ENCODE measurements at places on chromosomes 1 and 21.

- peak; percentile 40 for DNase-seq
These were observed 7.7 kb downstream of the PADI1 start for GRCh38 chr1:17212487-17213121.

DNA sequence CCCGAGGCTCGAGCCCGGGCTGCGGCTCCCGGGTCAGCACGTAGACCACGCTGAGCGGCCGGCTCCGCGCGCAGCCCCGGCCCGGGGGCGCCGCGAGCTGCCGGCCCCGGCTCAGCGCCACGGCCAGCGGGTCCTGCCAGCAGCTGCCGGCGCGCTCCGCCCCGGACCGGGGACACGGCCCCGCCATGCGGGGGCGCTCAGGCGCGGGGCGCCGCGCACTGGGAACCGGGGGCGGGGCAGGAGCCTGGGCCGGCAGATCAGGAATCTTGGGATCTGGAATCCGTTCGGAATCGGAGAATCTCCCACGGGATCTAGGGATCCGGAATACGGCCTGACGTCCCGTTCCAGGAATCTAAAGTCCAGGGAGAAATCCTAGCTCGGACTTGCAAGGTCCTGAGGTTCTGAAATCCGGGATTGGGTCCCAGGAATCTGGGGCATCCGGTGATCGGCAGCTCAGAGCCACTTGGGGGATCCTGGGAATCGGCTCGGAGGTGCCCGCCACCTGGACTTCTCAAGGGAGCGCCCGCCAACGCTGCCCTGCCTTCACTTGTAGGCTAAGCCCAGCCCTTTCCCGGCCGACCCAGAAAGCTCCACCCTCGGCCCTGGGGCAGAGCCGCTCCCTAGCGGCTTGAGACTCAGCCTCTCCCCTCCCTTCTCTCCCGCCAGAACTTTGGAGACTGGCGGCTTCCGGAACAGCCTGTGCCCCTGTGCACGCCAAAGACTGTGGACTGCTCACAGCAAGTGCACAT lies at the start of gene MAP3K6:
Gene MAP3K6 (minus strand): TSS at position 551 of the 749 bp plus-strand sequence. CDS start 364 bp downstream, at position 187.
- no peak for DNase-seq

DNA sequence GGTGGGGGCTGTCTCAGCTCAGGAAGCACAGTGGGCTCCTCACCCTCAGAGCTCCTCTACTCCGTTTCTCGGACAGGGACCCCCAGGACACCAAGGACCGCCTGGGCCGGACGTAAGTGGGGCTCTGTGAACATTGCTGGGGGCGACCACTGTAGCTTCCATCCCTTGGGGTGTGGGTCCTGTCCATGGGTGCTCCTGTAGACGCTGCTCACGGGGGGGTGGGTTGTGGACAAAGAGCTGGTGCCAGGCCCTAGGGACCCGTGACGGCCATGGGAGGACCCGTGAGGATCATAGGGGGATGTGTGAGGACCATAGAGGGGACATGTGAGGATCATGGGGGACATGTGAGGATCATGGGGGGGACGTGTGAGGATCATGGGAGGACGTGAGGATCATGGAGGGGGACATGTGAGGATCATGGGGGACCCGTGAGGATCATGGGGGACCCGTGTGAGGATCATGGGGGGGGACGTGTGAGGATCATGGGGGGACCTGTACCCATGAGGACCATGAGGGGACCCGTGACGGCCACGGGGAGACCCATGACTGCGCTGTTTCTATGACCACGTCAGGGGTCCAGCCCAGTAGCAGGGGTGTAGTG lies 18.1 kb downstream of the COL6A1 start:
- no peak for DNase-seq

- no peak for DNase-seq
These were observed 85.8 kb downstream of the SYF2 start for GRCh38 chr1:25146451-25146855.

GRCh38 chr1:211036381-211037060 lies 97.4 kb downstream of the KCNH1 start:
- DNase-seq = no peak

GRCh38 chr1:34406377-34406776 lies 229.7 kb downstream of the C1orf94 start:
- no peak for DNase-seq

GRCh38 chr1:2141025-2141424 lies 53.5 kb downstream of the FAAP20 start:
- DNase-seq = no peak

- peak; percentile 55 for DNase-seq
These were observed at the start of gene CSF1 for GRCh38 chr1:109910123-109910962. TSS of gene CSF1 (plus strand) at chr1:109910849. CDS start at chr1:109911024, 175 bp downstream.

DNA sequence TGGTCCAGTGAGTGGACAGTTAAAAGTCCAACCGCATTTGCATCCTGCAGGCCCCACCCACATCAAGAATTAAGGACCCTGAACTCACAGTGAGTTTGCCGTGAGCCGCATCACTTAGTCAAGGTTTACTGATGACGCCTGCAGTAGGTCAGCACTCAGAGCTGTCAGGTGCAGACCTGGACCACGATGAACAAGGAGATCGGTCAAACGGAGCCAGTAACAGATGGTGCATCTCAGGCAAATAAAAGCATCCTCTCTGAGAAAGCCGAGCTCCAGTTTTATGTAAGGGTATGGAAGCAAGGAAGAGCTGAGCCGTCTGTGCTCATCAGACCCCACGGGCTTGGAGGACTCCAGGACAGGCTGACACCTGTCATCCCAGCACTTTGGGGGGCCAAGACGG lies 4.5 kb downstream of the PRDM15 start:
- no peak for DNase-seq

DNA sequence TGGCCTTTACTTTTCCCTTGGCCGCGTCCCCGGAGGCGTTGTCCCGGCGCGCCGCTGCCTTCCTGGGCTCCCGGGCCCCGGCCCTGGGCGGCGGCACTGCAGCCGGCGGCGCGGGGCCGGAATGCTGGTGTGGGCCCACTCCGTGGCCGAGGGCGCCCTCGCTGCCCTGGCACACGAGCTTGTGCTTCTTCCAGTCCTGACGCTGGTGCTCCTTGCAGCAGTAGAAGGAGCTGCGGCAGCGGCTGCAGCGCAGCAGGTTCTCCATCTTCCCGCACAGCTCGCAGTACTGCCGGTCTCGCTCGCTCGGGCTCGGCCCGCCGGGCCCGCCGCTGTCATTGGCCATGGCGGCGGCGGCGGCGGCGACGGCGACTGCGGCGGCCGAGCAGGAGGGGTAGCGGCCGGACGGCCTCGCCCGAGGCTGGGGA lies 529 bp downstream of the EGLN1 start:
- peak; percentile 31 for DNase-seq

DNA sequence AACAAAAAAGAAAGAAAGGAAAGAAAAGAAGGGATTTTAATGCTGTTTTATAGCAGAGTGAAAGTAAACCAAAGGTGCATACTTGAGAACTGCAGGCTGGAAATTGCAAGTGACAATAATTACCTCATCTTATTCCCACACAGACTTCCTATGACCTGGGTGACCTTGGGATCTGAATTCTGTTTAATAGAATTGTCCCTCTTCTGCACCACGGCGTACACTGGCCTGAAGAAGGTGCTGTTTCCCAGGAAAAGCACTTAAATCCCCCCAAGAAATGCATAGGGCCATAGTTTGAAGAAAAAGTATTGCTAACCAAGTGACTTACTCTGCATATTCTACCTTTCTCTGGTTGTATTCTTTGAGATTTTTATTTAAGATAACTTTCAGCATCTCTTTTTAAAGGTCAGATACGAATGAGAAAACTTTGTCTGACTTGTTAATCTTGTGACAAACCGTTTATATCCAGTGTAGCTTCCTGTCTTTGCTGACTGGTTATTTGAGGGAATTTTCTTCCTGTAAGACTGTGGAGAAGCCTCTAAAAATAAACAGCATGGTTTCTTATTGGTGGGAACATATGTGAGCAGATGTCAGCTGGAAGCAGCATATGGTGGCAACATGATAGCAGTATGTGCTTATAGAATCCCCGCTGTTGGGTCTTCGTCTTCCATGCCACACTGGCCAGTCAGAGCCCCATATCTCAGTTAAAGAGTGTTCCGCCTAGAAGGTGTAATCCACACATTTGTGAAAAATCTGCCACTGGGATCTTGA lies 16.3 kb downstream of the TGFB2 start:
- DNase-seq = no peak

- DNase-seq = no peak
These were observed 54.3 kb downstream of the NGF start for GRCh38 chr1:115283681-115284146.

DNA sequence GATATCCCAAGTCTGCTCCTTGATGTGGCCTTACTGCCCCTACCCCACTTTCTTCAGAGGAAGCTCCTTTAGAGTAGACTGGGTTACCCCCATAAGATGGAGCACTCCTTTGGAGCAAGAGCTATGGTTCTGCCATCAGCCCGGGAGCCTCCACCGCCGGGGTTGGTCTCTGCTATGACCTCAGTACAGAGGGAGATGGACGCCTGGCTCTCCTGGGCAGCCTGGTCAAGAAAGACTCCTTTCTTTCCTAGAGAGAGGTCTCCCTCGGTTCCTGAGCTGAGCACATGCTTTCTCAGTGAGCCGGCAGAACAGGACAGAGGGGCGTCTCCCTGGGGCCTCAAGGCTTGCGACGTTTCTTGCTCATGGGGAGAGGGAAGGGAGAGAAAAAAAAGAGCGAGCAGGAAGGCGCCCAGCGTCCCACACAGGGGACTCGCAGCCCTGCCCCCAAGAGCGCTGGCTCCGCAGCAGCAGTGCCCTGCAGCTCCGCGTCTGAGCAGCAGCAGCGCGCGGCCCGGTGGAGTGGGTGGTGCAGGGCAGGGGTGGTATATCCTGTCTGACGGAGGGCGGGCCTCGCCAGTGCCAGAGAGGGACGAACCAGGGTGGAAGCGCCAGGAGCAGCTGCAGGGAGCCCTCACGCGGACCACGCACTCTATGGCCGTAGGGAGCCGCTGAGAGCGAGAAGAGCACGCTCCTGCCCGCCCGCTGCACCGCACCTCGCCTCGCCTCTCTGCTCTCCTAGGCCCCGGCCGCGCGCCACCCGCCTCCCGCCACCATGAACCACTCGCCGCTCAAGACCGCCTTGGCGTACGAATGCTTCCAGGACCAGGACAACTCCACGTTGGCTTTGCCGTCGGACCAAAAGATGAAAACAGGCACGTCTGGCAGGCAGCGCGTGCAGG lies at the start of gene PKP1:
Gene PKP1 (plus strand): TSS at position 576 of the 899 bp plus-strand sequence. CDS start 197 bp downstream, at position 773.
- DNase-seq = no peak

GRCh38 chr1:192877283-192877886 lies 68.5 kb downstream of the RGS2 start:
- no peak for DNase-seq
